ENCODE measurements at places on chromosomes 1 and 21.

DNA sequence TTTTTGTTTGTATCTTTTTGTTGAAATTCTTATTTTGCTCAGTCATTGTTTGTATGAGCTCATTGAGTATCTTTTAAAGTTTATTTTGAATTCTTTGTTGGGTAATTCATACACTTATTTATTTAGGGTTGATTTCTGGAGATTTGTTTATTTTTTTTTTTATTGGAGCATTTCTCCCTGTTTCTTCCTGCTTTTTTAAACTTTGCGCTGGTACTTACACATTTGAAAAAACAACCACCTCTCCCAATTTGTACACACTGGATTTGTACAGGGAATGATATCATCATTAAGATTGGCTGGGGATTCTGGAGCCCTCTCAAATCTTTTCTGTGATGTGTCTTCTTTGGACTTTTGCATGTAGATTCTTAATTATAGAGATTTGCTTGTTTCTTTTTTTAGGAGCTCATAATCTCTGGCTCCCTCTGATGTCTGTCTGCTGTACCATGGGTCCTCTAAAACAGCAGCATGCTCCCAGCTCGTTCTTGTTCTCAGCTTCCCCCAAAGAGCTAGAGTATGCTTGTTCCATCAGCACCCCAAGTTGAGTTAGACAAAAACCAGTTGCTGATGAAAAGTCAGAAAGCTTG lies 310.7 kb downstream of the DUSP10 start:
- no peak for DNase-seq

- no peak for DNase-seq
These were observed 31.9 kb downstream of the MAP10 start for GRCh38 chr1:232837087-232837486.

DNA sequence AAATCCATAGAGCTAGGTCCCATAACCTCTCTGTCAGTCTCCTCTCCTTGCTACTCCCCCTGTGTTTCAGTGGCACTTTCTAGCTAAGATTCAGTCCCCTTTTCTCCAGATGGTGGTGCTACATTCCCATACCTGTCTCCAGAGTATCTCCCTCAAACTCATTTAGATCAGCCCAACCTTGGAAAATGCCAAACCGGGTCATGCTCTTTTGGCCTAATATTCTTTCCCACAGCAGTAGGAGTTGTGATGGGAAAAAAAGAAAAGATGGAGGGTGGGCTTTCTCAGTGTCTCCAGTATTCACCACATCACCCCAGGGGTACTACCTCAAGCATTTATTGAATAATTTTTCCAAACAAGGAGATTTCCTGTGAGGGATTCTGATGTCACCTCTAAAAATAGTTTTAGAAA lies 3.2 kb upstream of the RXFP4 start:
- DNase-seq, result peak; percentile 67

DNA sequence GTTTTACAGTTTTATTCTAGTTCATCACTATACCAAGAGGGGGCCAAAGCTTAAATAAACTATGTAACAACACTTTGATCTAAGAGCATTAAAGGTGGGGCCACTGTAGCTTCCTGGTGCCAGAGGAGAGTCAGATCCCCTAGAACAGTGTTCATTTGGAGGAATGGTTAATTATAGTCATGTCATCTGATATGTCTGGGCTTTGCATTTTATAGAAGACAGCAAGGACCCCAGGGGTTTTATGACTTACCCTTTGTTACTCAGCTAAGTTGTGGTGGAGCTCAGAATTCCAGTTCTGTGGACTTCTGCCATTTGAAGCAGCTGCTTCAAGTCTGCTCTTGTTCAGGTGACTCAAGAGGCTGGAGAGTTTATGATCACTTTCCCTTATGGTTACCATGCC lies 16.7 kb downstream of the KDM4A start:
- DNase-seq, result no peak

DNA sequence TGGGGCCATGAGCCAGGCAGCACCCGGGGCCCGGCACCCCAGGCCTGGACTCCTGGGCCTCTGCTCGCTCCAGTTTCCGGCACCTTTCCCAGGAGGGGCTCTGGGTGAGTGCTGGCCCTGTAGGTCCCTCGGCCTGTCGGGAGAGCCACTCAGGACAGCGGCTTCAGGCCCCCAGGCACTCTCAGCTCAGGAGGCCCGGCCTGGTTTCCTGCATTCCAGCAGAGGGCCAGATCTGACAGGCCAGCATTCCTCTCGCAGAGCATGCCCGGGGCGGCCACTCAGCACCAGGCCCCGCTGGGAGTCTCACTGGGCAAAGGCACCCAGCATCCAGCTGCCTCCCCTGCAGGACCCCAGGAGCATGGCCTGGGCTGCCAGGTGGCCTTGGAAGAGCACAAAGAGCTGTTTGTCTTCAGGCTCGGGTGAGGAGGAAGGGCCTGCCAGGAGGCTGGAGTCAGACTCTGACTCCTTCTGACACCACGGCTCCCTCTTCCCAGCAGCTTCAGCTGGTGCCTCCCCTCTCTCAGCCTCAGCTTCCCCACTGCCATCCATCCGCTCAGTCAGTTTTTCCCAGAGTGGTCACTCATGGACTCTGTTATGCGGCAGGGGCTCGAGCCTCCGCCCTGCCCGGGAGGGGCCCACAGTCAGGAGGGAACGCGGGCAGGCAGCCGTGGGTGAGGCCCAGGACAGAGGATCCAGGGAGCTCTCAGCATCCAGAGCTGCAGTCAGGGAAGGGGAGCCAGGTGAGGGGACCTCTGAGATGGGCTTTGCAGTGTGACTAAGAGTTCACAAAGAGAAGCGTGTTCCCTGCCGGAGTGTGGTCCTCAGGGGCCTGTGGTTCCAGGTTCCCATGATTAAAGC lies 51.7 kb downstream of the WNT9A start:
- DNase-seq, result peak; percentile 70

All from iPS-NIHi11 (cell line).